Activated T-helper 1 cell treated with Interleukin-2 at 50 U/mL for 16 hours (primary cell): ENCODE measurements at places on chromosomes 3 and 15.

GRCh38 chr15:50066666-50067065 lies 52.4 kb downstream of the ATP8B4 start:
- no peak for DNase-seq

- DNase-seq, result no peak
Measured at GRCh38 chr3:11818033-11818432, 28.7 kb downstream of the TAMM41 start.

DNA sequence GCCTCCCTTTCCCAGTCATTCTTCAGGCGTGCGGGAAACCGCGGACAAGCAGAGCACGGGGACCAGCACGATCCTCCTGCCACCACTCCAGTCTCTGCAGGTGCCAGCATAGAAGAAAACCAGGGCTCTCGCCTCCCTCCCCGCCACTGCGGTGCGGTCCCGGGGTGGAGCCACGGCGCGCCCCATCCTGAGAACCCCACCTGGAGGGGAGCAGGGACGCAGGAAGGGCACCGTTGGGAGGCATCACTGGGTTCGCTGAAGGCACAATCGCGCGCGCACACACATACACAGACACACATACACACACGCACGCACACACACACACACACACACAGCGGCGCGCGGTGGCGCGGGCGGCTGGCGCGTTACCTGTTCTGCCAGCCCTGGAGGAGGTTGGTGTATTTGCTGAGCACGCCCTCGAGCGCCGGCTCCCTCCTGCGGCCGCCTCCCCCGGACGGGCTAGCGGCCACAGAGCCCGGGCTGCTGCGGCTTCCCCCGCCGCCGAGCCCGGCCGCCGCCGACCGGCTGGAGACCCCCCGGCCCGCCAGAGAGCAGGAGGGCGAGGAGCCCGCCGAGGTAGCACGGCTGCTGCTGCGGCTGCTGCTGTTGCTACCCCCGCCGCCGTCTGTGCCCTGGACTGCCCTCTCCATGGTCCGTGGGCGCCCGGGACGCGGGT lies 394 bp downstream of the OSBPL10 start:
- DNase-seq, result no peak

GRCh38 chr3:81968658-81969057 lies 207.2 kb upstream of the GBE1 start:
- DNase-seq, result no peak

- peak; percentile 30 for DNase-seq
Measured at GRCh38 chr3:141796081-141796888, 33.1 kb downstream of the GRK7 start.
